ENCODE measurements at places on chromosomes 2 and 18.

DNA sequence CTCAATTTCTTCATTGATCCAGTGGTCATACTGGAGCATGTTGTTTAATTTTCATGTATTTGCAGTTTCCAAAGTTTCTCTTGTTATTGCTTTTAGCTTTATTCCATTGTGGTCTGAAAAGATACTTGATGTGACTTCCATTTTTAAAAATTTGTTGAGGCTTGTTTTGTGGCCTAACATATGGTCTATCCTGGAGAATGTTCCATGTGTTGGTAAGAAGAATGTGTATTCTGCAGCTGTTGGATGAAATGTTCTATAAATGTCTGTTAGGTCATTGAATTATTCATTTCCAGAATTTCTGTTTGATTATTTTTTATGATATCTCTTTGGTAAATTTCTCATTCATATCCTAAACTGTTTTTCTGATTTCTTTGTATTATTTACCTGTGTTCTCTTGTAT, 139.8 kb upstream of the THUMPD2 start:
- no peak for DNase-seq

DNA sequence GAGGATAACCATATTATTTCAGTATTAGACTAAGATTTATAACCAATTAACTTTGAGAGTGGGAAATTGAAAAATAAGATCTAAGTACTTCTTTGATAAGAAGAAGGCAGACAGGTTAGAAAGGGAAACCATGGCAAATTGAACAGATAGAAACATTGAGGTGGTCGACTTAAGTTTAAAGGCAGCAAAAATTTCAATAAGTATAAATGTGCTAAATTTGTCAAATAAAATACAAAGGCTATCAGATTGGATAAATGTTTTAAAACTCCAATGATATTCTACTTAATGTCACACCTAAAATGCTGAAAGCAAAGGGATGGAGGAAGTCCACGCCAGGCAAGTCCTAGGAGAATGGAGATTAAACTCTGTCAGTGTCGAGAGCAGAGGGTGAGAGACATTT, 59.2 kb downstream of the TMEM18 start:
- no peak for DNase-seq

DNA sequence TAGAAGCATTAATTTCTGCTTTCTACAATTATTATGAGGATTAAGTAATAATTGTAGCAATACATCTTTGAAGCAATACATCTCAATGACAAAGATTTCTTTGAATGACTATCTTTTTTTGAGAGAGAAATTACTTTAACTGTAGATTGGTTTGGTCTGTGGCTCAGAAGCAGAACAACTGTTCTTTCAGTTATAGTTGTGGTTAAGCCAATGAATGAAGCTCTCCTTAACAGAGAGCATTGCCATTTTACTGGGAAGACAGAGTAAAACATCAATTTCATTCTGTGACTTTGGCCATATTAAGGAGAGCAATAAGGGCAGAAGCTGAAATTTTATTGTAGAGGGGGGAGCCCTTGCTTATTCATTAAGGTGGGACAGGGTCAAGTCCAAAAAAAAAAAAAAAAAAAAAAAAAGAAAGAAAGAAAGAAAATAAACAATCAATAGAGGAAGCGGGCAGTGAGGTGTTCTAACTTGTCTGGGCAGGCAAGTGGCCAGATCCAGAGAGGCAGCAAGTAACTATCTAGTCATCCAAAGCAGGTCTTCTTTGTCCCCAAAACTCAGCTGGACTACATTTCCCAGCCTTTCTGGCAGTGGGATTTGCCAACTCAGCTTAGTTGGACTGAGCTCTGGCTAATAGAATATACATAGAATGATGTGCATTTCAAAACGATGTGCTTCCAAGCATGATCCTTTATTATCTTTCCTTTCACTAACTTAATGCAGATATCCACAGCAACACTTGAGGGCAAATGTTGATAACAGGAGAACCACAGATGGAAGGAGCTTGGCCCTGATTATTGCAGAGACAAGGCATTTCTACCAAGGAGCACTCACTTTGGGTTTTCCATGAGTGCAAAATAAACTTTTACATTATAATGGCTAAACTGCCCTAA, 462.7 kb upstream of the CDH20 start:
- DNase-seq, result no peak

DNA sequence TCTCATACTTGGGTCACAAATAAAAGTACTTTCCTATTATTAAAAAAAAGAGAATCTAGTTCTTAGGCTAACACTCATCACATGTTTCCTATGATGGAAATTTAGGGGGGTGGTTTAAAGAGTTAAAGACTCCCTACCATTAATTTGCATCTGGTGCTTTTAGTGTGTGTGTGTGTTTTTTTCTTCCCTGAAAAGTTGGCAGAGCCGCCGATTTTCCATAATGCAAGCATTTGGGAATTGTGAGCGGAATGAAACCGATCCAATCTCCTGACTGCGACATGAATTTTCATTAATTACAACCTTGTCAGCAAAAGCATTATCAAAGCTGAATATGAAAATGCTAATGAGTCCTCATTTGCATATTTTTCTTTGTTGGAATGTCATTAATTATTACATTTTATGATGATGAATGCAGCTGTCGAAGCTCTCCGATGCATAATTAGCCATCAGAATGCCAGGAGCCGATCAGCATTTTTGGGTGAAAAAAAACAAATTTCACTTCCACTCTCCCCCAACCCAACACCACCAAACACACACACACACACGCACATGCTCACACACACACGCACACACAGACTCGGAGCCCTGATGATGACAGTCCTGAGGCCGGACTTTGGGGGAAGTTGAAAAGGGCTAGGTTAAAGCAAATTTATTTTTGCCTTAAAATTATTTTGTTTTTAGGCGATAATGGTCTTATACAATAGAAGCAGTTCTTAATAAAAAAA, 165.4 kb downstream of the TCF4 start:
- no peak for DNase-seq

GRCh38 chr18:53422896-53423295, 801.6 kb downstream of the MBD2 start:
- no peak for DNase-seq

GRCh38 chr2:16061441-16062217, 121.3 kb downstream of the MYCN start:
- DNase-seq, result no peak

DNA sequence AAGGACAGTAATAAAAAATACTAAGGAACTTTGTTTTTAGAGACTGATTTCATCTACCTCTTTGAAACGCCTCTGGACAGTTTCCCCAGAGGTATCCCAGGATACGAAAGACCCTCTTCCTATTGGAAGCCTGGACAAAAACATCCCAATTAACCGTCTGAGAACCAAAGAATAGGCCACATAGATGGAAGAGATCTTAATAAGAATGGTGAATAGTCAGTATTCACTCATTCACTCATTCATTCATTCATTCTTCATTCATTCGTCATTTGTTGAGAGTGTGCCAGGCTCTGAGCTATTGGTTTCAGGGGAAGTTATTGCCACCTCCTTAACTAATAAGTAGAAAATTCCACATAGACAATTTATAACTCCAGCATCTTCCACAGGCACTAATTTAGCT, 73.2 kb upstream of the SP5 start:
- DNase-seq, result no peak

- no peak for DNase-seq
Measured at GRCh38 chr2:206937555-206937954, 1.8 kb upstream of the CPO start.

DNA sequence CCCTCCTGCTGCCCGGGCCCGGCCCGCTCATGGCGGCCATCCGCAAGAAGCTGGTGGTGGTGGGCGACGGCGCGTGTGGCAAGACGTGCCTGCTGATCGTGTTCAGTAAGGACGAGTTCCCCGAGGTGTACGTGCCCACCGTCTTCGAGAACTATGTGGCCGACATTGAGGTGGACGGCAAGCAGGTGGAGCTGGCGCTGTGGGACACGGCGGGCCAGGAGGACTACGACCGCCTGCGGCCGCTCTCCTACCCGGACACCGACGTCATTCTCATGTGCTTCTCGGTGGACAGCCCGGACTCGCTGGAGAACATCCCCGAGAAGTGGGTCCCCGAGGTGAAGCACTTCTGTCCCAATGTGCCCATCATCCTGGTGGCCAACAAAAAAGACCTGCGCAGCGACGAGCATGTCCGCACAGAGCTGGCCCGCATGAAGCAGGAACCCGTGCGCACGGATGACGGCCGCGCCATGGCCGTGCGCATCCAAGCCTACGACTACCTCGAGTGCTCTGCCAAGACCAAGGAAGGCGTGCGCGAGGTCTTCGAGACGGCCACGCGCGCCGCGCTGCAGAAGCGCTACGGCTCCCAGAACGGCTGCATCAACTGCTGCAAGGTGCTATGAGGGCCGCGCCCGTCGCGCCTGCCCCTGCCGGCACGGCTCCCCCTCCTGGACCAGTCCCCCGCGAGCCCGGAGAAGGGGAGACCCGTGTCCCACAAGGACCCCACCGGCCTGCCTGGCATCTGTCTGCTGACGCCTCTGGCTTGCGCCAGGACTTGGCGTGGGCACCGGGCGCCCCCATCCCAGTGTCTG, 767 bp downstream of the RHOB start:
- DNase-seq, result peak; percentile 8

GRCh38 chr2:86491088-86491487, 49.9 kb downstream of the KDM3A start:
- no peak for DNase-seq

DNA sequence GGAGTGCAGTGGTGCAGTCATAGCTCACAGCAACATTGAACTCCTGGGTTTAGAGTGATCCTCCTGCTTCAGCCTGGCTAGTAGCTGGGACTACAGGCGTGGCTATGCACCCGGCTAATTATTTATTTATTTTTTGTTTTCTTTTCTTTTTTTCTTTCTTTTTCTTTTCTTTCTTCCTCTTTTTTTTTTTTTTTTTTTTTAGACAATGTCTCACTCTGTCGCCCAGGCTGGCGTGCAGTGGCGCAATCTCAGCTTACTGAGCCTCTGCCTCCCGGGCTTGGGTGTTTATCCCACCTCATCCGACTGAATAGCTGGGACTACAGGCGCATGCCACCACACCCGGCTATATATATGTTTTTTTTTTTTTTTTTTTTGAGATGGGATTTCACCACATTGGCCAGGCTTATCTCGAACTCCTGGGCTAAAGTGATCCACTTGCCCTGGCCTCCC, 1.4 kb upstream of the ANXA4 start:
- DNase-seq, result no peak
